ENCODE measurements at places on chromosomes 7 and 10.

- no peak for DNase-seq
Measured at GRCh38 chr10:110461088-110461487, 36.6 kb upstream of the DUSP5 start.

DNA sequence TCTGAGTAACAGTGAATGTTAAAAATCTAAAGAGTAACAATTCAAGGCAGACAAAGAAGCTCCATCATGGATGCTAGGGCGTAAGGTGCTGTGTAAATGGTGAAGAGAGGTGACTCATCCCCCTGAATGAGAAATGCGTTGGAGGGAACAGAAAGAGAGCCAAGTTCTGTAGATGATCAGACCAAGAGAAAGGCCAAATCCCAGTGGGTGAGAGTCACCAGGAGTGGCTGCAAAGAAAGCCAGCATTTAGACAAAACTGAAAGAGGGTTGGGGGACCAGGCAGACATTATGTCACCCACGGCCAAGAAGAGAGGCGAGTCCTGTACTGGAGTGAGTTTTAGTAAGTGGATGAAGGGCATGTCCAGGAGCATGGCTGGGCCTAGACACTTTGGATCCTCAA lies 153.1 kb downstream of the TRIL start:
- peak; percentile 31 for DNase-seq

DNA sequence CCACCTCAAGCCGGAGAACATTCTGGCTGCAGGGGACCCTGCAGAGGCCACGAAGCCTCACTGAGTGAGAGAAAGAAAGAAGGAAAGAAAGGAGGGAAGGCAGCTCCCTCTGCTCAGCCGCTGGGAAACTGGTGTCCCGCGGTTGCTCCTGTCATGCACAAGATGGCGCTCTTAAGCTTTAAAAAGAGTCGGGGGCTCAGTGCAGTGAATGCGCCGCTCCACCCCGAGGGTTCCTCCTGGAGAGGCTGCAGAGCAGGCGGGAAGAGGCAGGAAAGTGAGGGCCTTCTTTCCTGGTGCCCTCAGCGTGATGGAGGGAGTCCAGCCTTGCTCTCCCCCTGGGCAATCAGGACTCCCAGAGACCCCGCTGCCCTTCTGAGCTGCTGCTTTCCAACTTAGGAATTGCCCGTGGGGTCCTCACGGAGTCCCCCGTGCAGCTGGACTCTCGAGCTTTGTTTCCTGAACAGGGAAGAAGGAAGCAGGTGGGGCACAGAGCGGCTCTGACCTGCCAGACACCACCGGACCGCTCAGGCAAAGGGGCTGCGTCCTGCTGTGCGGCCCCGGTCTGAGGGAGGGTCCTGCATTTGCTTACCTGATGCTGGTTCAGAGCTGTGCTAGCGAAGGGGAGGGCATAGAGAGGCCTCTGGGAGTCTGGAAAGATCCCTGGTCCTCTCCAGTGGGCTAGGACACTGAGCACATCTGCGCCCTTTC lies 141.9 kb upstream of the MKI67 start:
- no peak for DNase-seq

- no peak for DNase-seq
Measured at GRCh38 chr7:30285067-30285535, 704 bp downstream of the ZNRF2 start.
